ENCODE measurements at places on chromosomes 2 and 18. TPM values are rescaled to one million over a fixed set of nuclear protein-coding genes. Genes with fewer than 3 reads are reported as not detected.

DNA sequence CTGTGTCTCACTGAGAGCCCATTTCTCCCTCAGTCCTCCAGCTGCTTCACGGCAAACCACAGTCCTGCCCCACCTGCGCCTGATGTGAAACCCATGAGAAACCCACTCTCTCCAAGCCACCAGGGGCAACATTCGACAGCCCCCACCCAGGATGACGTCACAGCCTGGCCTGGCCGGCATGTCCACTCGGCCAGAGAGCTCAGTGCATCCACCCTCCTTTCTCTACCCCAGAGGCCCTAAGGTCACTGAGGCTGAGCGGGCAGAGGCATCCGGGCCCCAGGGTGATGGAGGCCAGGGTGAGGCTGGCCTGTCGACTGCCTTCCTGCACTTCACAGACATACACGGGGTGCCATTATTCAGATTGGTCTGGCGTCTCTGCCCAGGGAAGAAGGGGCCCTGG is 402.7 kb upstream of the MYT1L start:
- no peak for DNase-seq

The REG3A gene
- not detected for total RNA-seq

- DNase-seq, result no peak
Observed at GRCh38 chr2:174836377-174836994, 72.2 kb upstream of the CHRNA1 start.

DNA sequence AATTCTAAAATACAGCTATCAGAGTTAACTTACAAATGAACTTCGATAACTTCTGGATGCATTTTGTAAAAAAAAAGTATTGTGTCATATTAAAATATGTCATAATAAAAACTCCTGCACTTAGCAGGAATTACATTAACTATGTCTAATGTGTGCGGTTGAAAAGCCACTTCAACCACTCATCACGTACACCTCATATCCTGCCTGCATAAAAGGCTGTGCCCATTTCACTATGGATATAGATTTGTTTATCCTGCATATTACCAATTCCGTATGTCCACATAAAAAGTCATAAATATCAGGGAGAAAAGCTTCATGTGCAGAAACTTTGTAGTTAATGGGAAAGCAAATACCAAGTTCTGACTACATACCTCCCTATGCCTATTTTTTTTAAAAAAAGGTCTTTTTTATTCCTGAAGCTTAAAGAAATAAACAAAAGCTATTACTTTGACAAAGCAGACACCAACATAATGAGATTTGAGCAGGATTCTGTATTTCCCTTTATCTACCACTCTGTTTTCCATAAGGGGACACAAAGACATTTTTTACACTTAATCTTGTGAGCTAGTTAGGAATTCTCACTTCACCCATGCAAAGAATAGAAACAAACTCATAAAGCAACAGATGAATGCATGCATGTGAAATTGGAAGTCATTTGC is 96.1 kb downstream of the PPP1R1C start:
- no peak for DNase-seq

- no peak for DNase-seq
Observed at GRCh38 chr18:28637897-28638296, 461.0 kb upstream of the CDH2 start.

- no peak for DNase-seq
Observed at GRCh38 chr18:24731158-24731557, 270.7 kb downstream of the HRH4 start.

DNA sequence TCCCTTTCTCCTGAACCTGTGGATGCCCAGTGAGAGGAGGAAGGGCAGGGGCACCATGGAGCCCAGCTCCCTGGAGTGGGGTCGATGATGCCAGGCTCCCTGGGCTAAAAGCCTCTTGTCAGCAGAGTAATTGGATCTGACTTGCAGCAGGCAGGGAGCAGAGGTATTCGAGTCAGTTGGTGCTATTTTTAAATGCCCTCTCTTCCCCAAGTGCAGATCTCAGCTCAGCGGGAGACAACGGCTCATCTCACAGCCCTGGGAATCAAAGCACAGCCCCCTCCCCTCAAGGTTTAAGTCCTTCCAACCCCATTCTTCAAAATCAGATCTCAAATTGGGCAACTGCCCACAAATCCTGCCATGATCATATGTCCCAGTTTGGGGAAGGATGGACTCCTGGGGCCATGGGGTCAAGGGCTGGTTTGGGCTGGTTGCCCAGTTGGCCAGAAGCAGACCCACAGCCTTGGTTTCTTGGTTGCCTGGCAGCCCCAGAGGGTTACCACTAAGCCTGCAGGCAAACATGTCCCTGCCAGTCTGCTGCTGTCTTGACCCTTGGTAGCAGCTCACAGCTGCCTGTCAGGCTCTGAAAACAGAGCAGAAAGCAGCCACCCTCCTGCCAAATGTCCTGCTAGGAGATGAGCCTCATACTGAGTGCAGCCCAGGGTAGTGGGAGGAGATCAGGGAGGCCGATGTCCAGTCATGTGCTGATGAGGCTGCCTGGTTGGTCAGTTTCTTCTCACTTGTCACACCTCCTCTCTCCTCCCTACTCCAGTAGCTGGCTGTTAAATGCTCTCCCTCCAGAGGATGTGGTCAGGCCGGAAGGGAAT is 244.9 kb downstream of the LOXHD1 start:
- no peak for DNase-seq

DNA sequence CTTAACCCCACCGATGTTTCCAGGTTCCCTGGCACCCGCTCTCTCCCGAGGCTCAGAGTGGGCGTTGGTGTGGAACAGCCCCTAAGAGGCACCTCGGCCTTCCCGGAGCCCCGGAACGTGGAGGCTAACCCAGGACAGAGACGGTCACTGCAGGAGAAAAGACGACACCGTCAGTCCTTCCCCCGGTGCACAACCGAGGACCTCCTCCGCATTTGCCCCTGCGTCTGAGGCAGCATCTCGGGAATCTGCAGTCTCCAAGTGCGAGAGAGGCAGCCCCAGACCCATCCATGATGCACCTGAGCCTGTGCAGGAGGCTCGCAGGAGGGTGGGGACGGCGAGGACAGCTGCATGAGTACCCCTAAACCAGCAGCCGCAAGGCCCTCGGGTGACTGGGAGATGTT is 204.9 kb upstream of the SALL3 start:
- DNase-seq, result no peak

DNA sequence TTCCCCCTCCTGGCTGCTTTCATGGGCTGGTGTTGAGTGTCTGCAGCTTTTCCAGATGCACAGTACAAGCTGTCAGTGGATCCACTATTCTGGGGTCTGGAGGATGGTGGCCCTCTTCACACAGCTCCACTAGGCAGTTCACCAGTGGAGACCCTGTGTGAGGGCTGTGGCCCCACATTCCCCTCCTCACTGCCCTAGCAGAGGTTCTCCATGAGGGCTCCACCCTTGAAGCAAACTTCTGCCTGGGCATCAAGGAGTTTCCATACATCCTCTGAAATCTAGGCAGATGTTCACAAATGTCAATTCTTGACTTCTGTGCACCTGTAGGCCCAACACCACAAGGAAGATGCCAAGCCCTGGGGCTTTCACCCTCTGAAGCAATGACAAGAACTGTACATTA is 1386.2 kb upstream of the ACVR2A start:
- no peak for DNase-seq

- DNase-seq, result no peak
Observed at GRCh38 chr2:76867854-76868253, 654.3 kb downstream of the LRRTM4 start.
